Epithelial cell of alveolus of lung (primary cell): ENCODE measurements at places on chromosomes 5 and 9. TPM values are rescaled to one million over a fixed set of nuclear protein-coding genes. Genes with fewer than 3 reads are reported as not detected.

OLFML2A gene
- 15.8 and 89.3 TPM in 2 replicates for total RNA-seq

PTGES gene
- 47.7 and 56.1 TPM in 2 replicates for total RNA-seq

RGS7BP gene
- under 0.01 TPM in 1 of 2 replicates, not detected in the other for total RNA-seq

CXCL14 gene
- total RNA-seq, result not detected in 2 replicates

SH3PXD2B gene
- total RNA-seq, result 30.8 and 33.9 TPM in 2 replicates

SEMA6A gene
- 0.78 and 3.4 TPM in 2 replicates for total RNA-seq

NUTM2F gene
- total RNA-seq, result not detected in 2 replicates

NPM1 gene
- total RNA-seq, result 1,251 and 2,329 TPM in 2 replicates

SLC25A2 gene
- total RNA-seq, result not detected in 2 replicates

PLAA gene
- 26.0 and 29.3 TPM in 2 replicates for total RNA-seq

IL7R gene
- 0.48 and 19.7 TPM in 2 replicates for total RNA-seq

NPDC1 gene
- 25.2 and 54.9 TPM in 2 replicates for total RNA-seq

CCNB1 gene
- 59.7 and 119 TPM in 2 replicates for total RNA-seq

KIF4B gene
- total RNA-seq, result 0.08 and 0.13 TPM in 2 replicates

RLN1 gene
- not detected in 2 replicates for total RNA-seq

TXNDC15 gene
- 67.2 and 83.0 TPM in 2 replicates for total RNA-seq

PCDHB11 gene
- 0.13 and 1.7 TPM in 2 replicates for total RNA-seq

IARS1 gene
- 63.4 and 242 TPM in 2 replicates for total RNA-seq

SIT1 gene
- total RNA-seq, result not detected in 2 replicates

SHOC1 gene
- not detected in 2 replicates for total RNA-seq

SGTB gene
- 8.5 and 9.3 TPM in 2 replicates for total RNA-seq

MAMDC2 gene
- total RNA-seq, result 2.6 and 5.0 TPM in 2 replicates

ACOT12 gene
- total RNA-seq, result not detected in 2 replicates

PKD2L2 gene
- not detected in 2 replicates for total RNA-seq

GABRA1 gene
- not detected in 2 replicates for total RNA-seq

PRUNE2 gene
- 2.2 and 2.6 TPM in 2 replicates for total RNA-seq

LECT2 gene
- not detected in 2 replicates for total RNA-seq

FOXD4L3 gene
- not detected in 2 replicates for total RNA-seq

TAF11L5 gene
- not detected in 2 replicates for total RNA-seq
